Nucleus accumbens (tissue), 56 donors: ENCODE measurements at places on chromosomes 3 and 15.
A peak's percentile ranks its signal among the peaks of the same experiment; 100 is the strongest.

GRCh38 chr3:53255423-53255774, 423 bp downstream of the TKT start:
- peak; percentile 56 for DNase-seq

GRCh38 chr15:100107606-100108225, 234.1 kb downstream of the ADAMTS17 start:
- no peak for DNase-seq

DNA sequence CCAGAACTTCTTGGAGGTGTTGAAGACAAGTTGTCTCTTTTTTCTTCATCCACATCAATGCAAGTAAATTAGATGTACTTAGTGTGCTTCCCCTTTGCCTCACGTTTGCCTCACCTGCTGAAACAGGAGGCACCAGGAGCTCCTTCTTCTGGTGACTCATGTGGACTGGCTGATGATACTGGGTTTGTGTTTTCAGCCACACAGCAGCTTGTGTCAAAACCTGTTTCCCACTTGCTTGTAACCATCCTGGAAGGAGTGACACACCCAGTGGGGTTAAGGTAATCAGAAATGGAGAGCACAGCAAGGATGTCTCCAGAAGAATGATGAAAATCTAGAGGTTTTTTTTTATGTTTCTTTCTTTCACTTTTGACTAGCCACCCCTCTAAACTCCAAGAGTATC, 143.3 kb upstream of the RBMS3 start:
- DNase-seq: no peak

- no peak for DNase-seq
These were observed 63.6 kb downstream of the OSTN start for GRCh38 chr3:191262650-191263049.

- DNase-seq: no peak
These were observed 53.6 kb downstream of the PGPEP1L start for GRCh38 chr15:98953968-98954367.

- DNase-seq: no peak
These were observed 34.6 kb upstream of the CMTM8 start for GRCh38 chr3:32203854-32204253.
